EL (cell line): ENCODE measurements at places on chromosomes 16 and 17.
A peak's percentile ranks its signal among the peaks of the same experiment; 100 is the strongest.

GRCh38 chr17:78010759-78011158 is 52.3 kb downstream of the TNRC6C start:
- no peak for DNase-seq

GRCh38 chr16:47046726-47047523 is 73.5 kb upstream of the DNAJA2 start:
- no peak for DNase-seq

- DNase-seq: no peak
Observed at GRCh38 chr16:2825906-2826305, 4.2 kb upstream of the ZG16B start.

DNA sequence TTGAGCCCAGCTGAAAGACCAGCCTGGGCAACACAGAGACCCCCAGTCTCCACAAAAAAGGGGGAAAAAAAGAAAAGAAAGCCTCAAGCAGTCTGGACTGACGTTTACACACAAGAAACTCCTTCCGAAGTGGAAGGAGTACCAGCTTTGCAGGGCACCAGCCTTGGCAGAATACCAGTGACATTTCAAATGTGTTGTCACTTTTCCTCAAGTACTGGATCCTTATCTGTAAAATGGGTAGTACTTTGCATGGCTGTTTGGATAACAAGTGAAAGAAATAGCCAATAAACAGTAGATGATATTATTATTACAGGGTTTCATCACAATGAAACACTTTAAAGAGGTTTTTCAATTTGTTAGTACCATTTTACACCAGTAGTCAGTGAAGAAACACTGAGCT is 14.2 kb downstream of the YWHAE start:
- no peak for DNase-seq

- peak; percentile 90 for DNase-seq
Observed at GRCh38 chr16:10942352-10943063, at the start of gene DEXI. Gene DEXI, minus strand, starts transcription at chr16:10942468. Its CDS starts 463 bp downstream, at chr16:10942005.

- no peak for DNase-seq
Observed at GRCh38 chr17:1997289-1997926, 27.7 kb downstream of the RTN4RL1 start.

DNA sequence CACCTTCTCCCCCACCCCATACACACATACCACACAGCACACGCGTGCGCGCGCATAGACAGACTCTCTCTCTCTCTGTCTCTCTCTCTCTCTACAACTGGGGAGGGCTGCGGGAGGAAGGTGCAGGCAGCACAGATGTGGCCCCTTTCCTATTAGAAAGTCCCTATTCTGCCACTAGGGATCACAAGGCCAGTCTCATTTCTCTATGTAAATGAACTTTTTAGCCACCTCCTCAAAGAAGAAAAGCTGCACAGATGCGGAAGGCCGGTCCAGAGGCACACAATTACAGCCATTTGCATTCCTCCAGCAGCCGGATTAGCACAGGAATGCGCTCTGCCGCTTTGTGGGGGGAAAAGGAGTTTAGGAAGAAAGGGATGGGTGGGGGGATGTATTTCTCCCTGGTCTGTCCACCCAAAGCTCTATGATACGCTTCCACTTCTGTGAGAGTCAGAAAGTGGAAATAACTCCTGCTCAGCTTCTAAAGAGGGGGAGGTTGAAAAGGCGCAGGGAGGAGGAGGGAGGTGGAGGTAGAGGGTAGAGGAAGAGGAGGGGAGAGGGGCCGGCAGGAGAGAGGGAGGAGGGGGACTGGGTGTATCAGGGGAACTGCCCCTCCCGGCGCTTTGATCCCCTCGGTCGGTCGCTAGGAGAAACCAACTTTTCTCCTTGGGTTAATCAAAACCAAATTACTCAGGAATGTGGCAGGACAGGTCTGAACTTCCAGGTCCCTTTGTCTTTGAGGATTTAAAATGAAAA is 11.7 kb downstream of the ZFHX3 start:
- DNase-seq: no peak

GRCh38 chr16:81035975-81036750 is 521 bp downstream of the ATMIN start:
- peak; percentile 48 for DNase-seq

DNA sequence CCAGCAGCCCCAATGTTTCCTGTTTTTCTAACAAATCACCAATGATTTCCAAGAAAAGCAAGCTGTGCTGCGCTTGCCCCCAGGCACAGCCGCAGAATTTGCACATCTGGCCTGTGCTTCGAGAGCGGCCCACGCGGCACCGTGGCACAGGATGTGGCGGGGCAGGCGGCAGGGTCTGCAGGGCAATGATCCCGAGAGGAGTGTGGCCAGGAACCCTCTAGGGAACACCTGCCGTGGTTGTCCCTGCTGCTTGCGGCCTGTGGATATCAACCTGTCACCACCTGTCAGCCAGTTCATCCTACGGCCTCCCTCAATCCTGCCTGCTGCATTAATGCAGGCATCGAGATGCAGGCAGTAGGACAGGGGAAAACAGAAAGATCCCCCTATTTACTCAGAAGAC is 24.0 kb downstream of the PIK3R5 start:
- DNase-seq: no peak

DNA sequence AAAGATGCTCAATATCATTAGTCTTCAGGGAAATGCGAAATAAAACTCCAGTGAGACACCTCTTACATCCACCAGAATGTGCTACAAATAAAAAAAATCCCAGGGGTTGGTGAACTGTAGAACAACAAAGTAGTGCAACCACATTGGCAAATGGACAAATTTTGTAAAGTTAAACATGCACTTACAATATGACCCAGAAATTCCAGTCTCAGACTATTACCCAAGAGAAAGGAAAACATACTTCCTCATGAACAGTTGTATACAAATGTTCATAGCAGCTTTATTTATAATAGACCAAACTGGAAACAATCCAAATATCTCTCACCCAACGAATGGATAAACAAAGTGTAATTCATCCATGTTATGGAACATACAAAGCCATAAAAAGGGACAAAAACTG is 239.5 kb downstream of the ABCC12 start:
- DNase-seq: peak; percentile 43

- DNase-seq: no peak
Observed at GRCh38 chr17:32588982-32589381, 102.2 kb downstream of the CDK5R1 start.

GRCh38 chr17:47776330-47777197 is 43.5 kb downstream of the TBX21 start:
- DNase-seq: peak; percentile 48

- DNase-seq: no peak
Observed at GRCh38 chr16:6852643-6853225, 479.9 kb upstream of the RBFOX1 start.

DNA sequence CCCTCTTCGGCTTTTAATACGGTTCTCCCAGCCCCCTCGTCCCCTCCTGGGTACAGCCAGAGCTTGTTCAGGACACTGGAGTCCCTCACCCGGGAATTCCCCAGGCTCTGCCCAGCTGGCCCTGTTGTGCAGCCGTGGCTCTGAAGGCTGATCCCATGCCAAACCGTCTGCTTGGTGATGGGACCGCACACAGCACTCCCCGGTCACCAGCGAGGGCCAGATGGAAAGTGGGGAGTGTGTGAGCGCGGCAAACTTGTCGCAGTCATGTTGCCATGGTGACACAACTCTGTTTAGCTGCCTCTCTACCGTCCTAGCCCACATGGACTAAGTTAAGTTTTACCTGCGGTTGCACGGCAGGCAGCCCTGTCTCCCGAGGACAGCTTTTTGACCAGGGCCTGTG is 107.9 kb downstream of the RAP1GAP2 start:
- DNase-seq: no peak

DNA sequence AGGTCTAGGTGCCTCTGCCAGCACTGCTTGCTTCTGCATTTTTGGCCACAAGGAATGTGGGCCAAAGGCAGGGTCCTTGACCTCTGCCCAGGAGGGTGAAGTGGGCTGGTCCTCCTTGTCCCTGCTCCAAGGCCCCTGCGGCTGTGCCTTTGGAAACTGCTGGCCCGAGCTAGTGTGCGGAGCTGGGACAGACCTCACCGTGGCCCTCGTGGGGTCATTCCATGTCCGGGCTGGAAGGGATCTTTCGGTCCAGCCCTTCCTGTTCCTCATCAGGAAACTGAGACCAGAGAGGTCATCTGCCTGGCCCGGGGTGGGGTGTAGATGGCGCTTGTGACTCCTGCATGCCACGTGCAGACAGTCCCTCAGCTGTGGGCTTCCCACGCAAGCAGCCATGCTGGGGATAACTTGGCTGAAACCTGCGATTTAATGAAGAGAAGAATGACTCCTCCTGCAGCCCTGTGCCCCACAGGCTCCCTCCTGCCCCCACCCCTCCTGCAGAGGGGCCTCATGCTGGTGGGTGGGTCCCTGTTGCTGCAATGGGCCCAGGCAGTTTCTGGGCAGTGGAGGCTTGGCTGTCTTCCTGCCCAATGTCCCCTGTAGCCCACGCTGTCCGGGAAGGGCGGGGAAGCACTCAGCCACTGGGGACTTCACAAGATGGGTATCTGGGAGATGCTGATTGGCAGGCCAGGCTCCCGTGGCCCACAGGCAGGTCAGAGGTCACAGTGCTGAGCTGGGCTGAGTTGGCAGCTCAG is 245.2 kb downstream of the SEC14L1 start:
- peak; percentile 38 for DNase-seq

DNA sequence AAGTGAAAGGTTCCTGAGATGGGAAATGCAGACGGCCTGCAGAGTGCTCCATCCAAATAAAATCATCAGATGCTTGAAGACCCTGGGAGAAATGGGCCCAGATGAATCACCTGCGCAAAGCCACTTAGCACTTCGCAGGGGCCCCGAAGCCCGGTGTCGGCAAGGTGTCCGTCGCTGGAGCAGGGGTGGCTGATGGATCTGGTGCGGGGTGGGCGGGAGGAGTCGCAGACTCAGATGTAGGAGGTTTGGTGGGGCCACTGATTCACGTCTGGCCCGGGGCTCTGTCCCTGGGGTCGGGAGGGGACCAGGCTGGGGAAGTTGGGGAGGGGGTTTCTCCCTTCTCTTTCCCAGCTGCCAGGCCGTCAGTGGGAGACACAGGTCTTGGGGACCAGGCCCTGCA is 21.6 kb upstream of the SSTR5 start:
- DNase-seq: no peak

DNA sequence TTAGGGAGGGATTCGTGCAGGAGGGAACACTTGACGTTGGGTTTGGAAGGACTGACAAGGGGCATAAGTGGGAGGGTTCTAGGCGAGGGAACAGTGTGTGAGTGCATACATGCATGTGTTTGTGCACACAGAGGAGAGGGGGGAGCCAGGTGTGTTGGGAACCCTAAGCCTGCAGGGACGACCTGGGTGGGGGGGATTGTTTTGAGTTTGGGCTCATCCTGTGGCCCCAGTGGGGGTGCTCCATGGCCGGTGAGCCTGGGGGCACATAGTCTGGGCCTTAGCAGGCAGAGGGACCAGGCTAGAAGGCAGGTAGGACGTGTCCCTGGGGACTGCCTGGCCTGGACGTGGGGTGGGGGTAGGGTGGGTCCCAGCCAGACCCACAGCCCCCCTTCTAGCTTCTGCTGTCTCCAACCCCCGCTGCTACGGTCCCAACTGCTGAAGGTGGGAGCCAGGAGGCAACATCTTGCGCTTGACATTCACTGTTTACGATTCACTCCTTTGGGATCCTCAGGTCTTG is 11.9 kb upstream of the RASD1 start:
- DNase-seq: no peak

- peak; percentile 99 for DNase-seq
Observed at GRCh38 chr16:46688654-46689364, at the start of gene VPS35. Gene VPS35, minus strand, starts transcription at chr16:46689178. Its CDS starts 45 bp downstream, at chr16:46689133.
